EH (cell line): ENCODE measurements at places on chromosomes 11 and 22.
A peak's percentile ranks its signal among the peaks of the same experiment; 100 is the strongest.

DNA sequence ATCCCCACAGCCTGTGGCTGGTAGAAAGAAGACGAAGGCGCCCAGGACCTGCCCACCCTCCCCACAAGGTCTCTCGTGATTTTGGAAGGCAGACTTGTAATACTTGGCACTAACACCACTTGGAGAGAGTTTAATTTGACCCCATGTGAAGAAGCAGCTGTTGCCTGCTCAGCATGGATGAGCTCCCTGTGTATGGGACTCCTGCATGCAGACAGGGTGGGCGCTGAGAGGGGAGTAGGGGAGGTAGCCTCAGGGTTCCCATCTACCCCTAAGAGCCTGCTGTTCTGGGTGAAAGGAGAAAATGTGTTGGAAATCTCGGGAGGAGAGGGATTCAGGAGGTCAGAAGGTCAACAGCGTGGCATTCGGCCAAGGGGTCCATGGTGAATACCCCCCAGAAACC is 625.9 kb downstream of the TBC1D22A start:
- no peak for DNase-seq

DNA sequence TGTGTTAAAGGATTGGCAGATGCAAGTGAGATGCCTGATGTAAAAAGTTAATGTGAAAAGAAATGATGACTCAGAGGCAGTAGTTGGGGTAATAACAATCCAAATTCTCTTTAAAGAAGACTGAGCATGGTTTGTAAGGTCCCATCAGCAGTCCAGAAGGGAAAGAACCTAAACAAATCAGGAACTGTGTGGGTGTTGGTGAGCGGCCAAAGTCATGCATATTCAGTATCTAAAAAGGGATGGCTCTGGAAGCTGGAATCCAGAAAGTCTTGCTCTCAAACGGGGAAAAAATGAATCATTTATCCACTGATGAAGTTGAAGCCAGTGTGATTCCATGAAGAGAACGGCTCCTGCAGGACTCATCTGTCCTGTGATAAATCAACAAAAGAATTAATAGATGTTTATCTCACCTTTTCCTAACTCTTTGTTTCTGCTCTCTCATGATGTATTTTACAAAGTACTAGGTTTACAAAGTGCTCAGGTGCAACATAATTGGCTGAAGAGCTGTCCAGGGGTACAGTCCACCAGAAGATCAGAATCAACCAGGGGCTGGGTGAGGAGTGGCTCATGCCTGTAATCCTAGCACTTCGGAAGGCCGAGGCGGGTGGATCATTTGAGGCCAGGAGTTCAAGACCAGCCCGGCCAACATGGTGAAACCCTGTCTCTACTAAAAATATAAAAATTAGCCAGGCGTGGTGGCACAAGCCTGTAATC is 20.5 kb upstream of the SORL1-AS1 start:
- DNase-seq: peak; percentile 55

- no peak for DNase-seq
Observed at GRCh38 chr11:75150879-75151278, at the start of gene SLCO2B1. SLCO2B1 (plus strand) TSS chr11:75151107; CDS start chr11:75151382, 275 bp downstream.

GRCh38 chr11:75270896-75271418 is 30.4 kb downstream of the TPBGL start:
- DNase-seq: peak; percentile 16

- DNase-seq: no peak
Observed at GRCh38 chr11:40380835-40381234, 1078.6 kb downstream of the LRRC4C start.

GRCh38 chr11:133978794-133979193 is 22.0 kb upstream of the IGSF9B start:
- peak; percentile 34 for DNase-seq

- peak; percentile 86 for DNase-seq
Observed at GRCh38 chr11:126136507-126136906, 73.8 kb upstream of the CDON start.

GRCh38 chr11:61377461-61378160 is 14.8 kb upstream of the TMEM216 start:
- DNase-seq: peak; percentile 61

DNA sequence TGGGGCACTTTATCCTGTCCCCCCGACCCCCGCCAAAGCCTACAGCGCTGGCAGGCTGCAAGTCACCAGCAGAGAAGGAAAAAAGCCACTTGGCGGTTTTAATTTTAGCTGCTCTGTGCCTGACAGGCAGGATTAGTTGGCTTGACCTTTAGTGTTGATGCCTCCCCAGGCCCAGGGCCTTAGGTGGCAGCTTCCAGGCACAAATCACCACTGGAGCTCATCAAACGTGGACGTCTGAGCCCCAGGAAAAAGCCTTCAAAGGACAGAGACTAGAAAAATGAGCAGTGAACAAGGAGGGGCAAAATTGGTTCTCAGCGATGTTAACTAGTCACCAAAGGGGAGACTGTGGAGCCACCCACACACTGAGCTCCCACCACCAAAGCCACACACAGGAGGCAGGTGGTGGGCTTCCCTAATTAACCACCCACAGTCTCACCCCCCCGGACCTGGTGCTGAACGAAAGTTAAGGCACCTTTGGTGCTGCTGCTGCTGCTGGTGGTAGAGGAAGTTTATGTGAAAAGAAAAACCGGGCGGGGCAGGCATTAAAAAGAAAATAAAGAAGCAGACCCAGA is 4.4 kb upstream of the PYGM start:
- DNase-seq: no peak

- DNase-seq: peak; percentile 23
Observed at GRCh38 chr11:27205250-27205649, 157.8 kb downstream of the CCDC34 start.

DNA sequence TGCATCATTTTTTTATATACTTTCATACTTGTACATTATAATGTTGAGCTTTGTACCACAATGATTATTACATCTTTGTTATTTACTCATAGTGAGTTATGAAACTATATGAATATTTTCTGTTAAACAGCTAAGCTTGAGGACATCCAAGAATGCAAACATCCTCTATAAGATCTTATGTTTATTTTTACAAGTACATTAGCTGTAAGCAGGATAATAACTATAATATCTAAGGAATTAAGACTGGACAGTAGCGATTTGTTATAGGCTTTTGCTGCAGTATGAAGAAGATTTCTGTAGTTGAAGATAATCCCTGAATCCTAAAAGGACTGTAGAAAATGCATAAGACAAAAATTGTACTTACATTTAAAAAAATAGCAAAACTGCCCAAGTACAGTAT is 176.0 kb downstream of the METTL15 start:
- DNase-seq: peak; percentile 10

DNA sequence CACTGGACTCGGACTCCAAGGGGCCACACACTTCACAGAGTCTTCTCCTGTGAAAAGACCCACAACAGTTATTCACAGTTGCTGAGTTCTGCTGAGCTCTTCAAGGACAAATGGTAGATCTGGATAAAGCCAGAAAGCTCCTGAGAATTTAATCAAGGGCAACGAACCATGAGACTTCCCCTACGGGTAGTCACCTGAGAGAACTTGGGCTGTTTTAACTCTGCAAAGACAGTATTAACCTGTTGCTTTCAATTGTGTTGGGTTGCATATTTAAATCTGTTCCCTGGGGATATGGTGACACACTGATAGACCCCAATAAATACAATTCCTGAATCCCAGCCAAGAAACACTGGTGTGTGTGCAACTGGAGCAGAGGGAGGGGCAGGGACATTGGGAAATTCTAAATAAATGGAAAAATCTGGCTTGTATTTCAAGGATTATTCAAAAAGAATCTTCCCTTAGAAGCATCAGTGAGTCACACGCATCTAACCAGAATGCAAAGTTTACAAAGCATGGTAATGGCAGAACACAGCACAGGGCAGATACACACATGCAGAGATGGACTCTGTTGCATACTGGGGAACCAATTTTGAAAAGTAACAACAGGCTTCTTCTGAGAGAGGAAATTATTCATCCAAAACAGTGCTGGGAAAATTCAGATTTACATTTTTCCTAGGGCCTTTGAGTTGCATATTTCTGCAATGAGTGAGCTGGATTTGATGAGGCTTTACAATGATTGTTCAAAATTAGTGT is 4.0 kb downstream of the KCNJ1 start:
- DNase-seq: peak; percentile 92

- DNase-seq: peak; percentile 65
Observed at GRCh38 chr11:118845369-118845768, 38.3 kb upstream of the CXCR5 start.

DNA sequence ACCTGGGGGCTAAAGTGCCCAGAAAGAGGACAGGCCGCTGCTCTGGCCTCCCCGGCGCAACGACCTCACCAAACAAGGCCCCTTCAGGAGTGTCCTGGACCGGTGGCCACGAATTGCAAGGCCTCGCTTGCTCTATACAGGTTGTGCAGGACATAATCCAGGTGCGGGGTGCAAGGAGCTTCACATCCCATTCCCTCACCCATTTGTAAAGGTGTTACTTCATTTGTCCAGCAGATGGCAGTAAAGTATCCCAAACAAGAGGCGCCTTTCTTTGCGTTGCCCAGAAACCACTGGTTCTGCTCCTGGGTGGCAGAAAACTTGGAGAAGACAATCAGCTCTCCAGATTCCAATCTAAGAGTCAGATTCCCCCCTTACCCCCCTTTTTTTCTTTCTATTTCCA is 35.9 kb upstream of the PRDM11 start:
- peak; percentile 72 for DNase-seq

GRCh38 chr11:70574725-70575347 is 176.5 kb downstream of the CTTN start:
- no peak for DNase-seq

- no peak for DNase-seq
Observed at GRCh38 chr22:22925805-22926369, 38.3 kb downstream of the IGLL5 start.

DNA sequence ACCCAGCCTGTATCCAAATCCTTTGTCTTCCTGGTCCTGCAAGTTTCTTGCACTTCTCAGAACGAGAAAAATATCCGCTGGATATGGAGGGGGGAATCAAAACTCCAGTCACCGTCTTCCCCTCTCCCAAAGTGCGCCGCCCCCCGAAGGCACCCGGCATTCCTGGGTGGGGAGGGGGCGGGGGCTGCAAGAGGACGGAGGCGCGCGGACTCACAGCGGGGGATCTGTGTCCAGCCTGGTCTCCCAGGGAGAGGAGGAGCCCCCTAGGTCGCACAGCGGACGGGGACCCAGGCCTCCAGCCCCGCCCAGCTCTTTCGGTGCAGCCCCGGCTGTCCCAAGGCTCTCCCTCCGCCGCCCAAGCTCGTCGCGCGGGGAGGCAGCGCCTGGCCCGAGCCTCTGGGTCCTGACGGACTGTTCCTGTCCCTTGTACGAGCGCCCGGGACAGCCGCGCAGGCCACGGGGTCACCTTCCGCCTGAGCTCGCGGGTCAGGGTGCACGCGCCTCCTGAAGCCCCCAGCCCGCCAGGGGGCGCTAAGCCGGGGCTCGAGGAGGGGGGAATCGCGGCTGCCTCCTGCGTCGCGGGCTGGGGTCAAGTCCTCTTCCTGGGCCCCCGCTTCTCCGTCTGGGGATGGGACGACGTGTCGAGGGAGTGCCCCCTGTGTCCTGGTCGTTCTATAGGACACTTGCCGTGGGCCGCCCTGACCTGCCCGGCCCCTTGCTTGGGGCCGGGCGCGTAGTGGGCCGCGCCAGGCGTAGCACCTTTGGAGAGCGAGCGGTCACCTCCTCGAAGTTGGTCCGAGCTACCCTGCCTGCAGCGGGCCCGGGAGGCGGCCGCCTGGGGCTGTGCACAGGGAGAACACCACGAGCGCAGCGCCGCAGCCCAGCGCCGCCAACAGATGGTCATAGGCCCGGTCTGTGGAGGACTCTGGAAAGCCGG is 2.4 kb upstream of the WNT11 start:
- peak; percentile 40 for DNase-seq

DNA sequence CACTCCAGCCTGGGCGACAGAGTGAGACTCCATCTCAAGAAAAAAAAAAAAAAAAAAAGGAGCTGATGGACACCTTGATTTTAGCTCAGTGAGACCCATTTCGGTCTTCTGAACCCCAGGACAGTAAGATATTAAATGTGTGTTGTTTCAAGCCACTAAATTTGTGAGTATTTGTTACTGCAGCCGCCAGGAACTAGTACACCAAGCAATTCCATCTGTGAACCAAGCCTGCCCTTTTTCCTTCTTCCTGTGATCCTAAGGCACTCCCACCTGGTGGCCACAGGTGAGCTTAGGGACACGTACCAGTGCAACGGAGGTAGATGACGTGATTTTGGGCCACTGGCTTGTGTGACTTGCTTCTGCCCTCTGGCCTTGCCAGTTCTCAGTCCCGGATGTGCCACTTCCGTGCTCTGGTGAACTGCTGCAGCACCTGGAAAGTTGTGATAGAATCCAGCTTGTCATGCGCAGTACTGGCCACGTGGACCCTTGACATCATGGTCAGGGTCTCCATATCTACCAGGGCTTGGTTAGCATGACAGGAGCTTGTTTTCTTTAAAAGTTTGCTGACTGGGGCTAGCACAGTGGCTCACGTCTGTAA is 19.6 kb upstream of the ATXN10 start:
- DNase-seq: no peak

DNA sequence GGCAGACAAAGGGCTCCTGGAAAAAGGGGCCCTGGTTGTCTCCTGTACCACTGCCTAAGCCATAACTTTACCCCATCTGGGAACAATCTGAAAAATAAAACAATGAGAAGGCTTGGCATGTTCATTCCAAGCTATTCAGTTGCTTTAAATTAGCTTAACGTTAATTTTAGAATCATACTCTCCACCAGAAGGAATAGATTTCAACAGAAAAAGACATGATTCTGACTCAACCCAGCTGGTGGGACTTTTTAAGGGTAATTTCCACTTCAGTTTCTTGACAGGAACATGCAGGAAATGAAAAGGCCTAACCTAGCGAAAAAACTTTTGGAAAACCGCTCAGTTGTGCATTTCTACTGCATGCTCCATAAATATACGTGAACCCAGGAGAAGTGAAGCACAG is 7.9 kb downstream of the SF3A1 start:
- DNase-seq: peak; percentile 33

DNA sequence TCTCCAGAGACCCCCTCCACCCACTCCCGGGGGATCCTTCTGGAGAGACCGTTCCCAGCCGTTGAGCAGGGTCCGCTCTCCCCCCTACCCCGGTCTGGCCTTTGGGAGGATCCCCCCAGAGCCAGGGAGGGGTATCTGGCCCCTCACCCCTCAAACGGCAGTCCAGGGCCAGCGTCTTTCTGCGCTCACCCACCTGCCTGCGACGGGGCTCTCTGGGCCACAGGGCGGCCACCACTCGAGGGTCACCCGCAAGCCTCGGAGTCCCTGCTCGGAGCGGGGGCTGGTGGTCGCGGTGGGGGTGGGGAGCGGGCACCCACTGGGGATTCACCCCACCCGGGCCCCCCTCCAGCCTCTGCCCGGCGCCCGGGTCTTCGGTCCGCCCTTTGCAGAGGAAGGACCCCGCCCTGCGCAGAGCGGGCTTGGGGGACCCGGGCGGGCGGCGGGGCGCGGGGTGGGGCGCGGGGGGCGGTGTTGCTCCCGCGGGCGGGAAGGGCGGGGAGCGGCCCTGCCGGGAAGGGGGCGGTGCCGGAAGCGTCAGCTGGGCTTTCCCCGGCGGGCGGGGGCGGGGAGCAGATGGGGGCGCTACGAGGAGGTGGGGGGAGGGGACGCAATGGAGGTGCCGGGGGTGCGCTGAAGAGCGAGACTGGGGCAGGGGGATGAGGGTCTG is 16.6 kb downstream of the CRELD2 start:
- DNase-seq: peak; percentile 67

- DNase-seq: no peak
Observed at GRCh38 chr22:44815099-44816070, 63.0 kb downstream of the ARHGAP8 start.
